Gastroesophageal sphincter (tissue), 4 donors: ENCODE measurements at places on chromosomes 4 and X. TPM values are rescaled to one million over a fixed set of nuclear protein-coding genes. Genes with fewer than 3 reads are reported as not detected.

DNA sequence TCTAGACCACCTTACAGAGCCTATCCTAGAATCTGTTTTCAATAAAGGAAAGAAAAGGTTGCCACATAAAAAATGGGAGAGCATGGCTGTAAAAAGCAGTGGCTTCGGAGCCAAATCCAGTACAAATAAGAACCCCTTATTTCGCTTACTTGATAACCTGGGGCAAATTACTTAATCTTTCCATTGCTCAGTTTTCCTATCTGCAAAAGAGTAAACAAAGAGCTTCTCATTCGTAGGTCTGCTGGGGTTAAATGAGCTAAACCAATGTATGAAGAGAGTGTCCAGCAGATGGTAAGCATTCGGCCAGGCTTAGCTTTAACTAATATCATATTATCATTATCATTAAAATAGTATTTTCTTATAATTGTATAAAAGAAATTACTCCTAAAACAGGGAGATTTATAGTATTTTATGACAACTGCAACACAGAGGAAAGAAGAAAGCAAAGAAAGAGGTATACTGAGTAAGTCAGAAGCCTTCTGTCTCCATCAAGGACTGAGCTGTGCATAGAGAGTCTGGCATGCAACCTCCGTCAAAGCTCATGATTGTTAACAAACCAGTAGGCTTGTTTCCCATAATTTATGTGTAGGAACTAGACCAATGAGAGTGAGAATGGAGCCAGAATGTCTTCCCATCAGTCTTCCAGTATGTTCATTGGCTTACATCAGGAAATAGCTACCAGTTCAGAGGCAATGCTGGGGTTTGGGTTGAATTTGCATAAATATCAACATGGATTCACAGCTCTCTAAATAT, 364.9 kb downstream of the UNC5C start:
- H3K36me3 ChIP-seq: no peaks in the 10 kb centered on the region
- no peak for ATAC-seq
- H3K27ac ChIP-seq: no peak overlapping the region
- no peaks in the 10 kb centered on the region for H3K4me1 ChIP-seq

The SPIN4 gene
- total RNA-seq: 6.2 TPM

GRCh38 chr4:181834071-181834470, 409.1 kb upstream of the TENM3 start:
- H3K27ac ChIP-seq: no peak overlapping the region
- no peak overlapping the region for H3K4me3 ChIP-seq
- H3K36me3 ChIP-seq: no peaks in the 10 kb centered on the region
- no peaks in the 10 kb centered on the region for H3K4me1 ChIP-seq
- H3K27me3 ChIP-seq: no peaks in the 10 kb centered on the region

The RLIM gene
- total RNA-seq: 20.6 TPM

The FGG gene
- not detected for total RNA-seq

GRCh38 chr4:82360298-82361177, 13.3 kb downstream of the HNRNPD start:
- peak; percentile 55 for ATAC-seq
- peaks cover 21% of the 10 kb centered on the region for H3K4me1 ChIP-seq

DNA sequence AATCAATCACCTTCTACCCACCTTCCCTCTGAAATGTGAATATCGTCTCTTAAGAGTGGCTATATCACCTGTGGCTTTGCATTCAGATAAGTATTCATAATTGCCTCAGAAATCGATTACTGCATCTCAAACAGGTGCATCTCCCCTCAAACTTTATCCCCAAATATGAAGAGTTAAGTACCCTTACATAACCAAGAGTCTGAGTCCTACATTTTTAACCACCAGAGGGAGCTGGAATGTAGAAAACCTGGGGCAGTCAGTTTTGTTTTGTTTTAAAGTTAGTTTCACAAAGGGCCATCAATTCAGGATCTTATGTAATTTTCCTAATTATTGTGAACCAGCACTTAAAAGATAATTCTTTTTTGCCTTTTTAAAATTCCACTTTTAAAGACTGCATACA, 5.7 kb downstream of the TCEANC start:
- no peak overlapping the region for H3K4me3 ChIP-seq
- H3K36me3 ChIP-seq: peaks cover 4% of the 10 kb centered on the region
- ATAC-seq: no peak
- H3K27me3 ChIP-seq: no peaks in the 10 kb centered on the region

- no peaks in the 10 kb centered on the region for H3K36me3 ChIP-seq
- peak; percentile 48 for ATAC-seq
- no peaks in the 10 kb centered on the region for H3K4me1 ChIP-seq
- no peaks in the 10 kb centered on the region for H3K27me3 ChIP-seq
These were observed 97.5 kb downstream of the ANK2 start for GRCh38 chr4:113146876-113147358.

The SLITRK4 gene
- 2.7 TPM for total RNA-seq

- H3K27ac ChIP-seq: no peak overlapping the region
- no peaks in the 10 kb centered on the region for H3K4me1 ChIP-seq
- no peak overlapping the region for H3K4me3 ChIP-seq
- H3K27me3 ChIP-seq: no peaks in the 10 kb centered on the region
These were observed 129.1 kb upstream of the SMAD1 start for GRCh38 chr4:145352438-145353145.

- H3K4me3 ChIP-seq: no peak overlapping the region
- no peaks in the 10 kb centered on the region for H3K36me3 ChIP-seq
- H3K27me3 ChIP-seq: no peaks in the 10 kb centered on the region
- H3K27ac ChIP-seq: no peak overlapping the region
These were observed 472.8 kb upstream of the BOD1L1 start for GRCh38 chr4:14100349-14100748.

The KLKB1 gene
- 0.93 TPM for total RNA-seq

- no peaks in the 10 kb centered on the region for H3K27me3 ChIP-seq
- H3K4me1 ChIP-seq: no peaks in the 10 kb centered on the region
- no peak overlapping the region for H3K4me3 ChIP-seq
- H3K27ac ChIP-seq: no peak overlapping the region
- no peaks in the 10 kb centered on the region for H3K36me3 ChIP-seq
- no peak for ATAC-seq
These were observed 112.4 kb downstream of the ADGRL3 start for GRCh38 chr4:61312526-61312925.

The FAM9C gene
- total RNA-seq: not detected

GRCh38 chrX:86887341-86887740, 630.3 kb upstream of the KLHL4 start:
- no peak overlapping the region for H3K27ac ChIP-seq
- no peaks in the 10 kb centered on the region for H3K4me1 ChIP-seq
- H3K4me3 ChIP-seq: no peak overlapping the region
- H3K36me3 ChIP-seq: no peaks in the 10 kb centered on the region
- no peak for ATAC-seq
- H3K27me3 ChIP-seq: no peaks in the 10 kb centered on the region

- no peak for ATAC-seq
- no peak overlapping the region for H3K4me3 ChIP-seq
- H3K36me3 ChIP-seq: peaks cover 89% of the 10 kb centered on the region
- no peaks in the 10 kb centered on the region for H3K4me1 ChIP-seq
- H3K27ac ChIP-seq: no peak overlapping the region
These were observed 15.2 kb upstream of the UVSSA start for GRCh38 chr4:1331591-1332353.

The GLRB gene
- 2.8 TPM for total RNA-seq

GRCh38 chr4:41426539-41426938, 111.4 kb upstream of the LIMCH1 start:
- H3K4me3 ChIP-seq: no peak overlapping the region
- H3K27me3 ChIP-seq: no peaks in the 10 kb centered on the region
- H3K36me3 ChIP-seq: no peaks in the 10 kb centered on the region
- H3K4me1 ChIP-seq: peaks cover 77% of the 10 kb centered on the region

The PGAM4 gene
- total RNA-seq: not detected

The OPHN1 gene
- total RNA-seq: 14.0 TPM

The SSX7 gene
- total RNA-seq: not detected

DNA sequence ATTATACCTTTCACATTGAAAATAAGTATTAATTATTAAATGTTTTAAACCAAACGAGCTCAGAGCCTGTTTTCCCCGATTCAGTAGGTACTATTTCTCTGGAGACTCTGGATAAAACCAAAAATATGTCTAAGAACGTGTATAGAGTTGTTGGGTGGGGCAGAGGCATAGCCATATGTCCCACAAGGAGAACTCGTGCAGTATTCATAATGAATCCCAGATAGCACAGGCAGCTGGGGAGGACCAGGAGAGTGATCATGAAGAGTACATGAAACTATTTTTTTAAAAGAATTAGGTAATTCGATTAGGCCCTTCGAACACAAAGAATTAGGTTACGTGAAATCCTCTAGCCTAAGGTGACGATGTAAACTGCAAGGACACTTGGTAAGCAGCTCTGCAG, 76.1 kb downstream of the CLDN22 start:
- H3K36me3 ChIP-seq: peaks cover 48% of the 10 kb centered on the region
- H3K4me3 ChIP-seq: no peak overlapping the region
- H3K27me3 ChIP-seq: no peaks in the 10 kb centered on the region
- no peak overlapping the region for H3K27ac ChIP-seq

GRCh38 chr4:186845137-186845842, 121.6 kb upstream of the FAT1 start:
- H3K27me3 ChIP-seq: no peaks in the 10 kb centered on the region
- peak overlapping the region; percentile 85 for H3K27ac ChIP-seq
- H3K36me3 ChIP-seq: no peaks in the 10 kb centered on the region
- peaks cover 7% of the 10 kb centered on the region for H3K4me1 ChIP-seq

DNA sequence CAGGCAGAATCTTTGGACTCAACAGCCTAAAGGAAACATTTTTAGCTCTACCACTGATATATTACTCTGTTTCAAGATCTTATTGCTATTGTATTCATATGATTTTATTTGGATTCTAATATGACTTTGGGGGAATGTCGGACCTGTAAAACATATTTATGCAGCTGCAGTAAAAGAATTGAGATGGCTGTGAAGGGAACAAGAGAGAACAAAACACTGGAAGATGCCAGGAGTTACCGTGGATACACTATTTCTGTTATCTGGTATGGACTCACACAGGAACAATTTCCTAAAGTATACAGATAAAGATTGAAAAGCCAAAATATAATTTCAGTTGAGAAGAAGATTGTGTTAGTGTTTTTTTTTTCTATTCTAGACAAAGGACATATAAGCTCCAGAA, 113.0 kb upstream of the DCLK2 start:
- no peak overlapping the region for H3K4me3 ChIP-seq
- no peak overlapping the region for H3K27ac ChIP-seq
- no peaks in the 10 kb centered on the region for H3K4me1 ChIP-seq
- H3K36me3 ChIP-seq: no peaks in the 10 kb centered on the region
- ATAC-seq: no peak

DNA sequence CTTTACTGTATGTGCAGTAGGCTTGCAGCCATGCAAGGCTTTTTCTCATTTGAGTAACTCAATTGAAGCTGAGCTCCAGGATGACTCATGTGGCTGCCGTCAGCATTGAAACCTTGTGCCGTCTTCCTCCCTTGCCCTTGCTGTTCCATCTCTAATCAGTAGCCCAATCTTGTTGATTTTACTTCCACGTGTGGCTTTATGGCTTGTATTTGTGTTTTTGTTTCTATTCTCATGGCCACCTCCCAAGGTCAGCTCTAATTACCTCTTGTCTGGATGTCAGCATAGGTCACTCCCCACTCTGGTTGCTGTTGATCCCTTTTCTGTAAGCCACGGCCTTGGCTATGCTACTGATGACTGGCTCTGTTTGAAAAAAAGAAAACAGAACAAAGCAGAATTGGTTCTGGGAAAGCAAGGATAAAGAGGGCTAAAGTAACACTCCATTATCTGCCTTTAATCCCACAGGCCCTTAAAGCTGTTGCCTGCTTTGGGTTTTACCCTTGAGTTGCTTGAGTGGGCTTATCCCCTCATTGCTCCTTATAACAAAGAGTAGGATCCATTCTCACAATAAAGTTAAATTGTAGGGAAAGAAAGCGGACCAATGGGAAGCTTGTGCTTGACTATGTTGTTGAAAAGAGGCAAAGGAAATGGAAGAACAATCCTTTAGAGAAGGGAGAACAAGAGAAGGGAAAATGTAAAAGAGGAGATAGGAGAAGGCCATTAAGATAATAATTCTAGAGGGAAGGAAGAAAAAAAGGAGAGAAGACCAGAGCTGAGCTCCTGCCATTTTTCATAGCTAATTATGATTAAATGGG, 173.9 kb upstream of the PGRMC2 start:
- ATAC-seq: peak; percentile 56
- H3K27me3 ChIP-seq: no peaks in the 10 kb centered on the region
- H3K4me1 ChIP-seq: no peaks in the 10 kb centered on the region
- no peak overlapping the region for H3K27ac ChIP-seq
